ENCODE measurements at places on chromosomes 13 and 19.

- DNase-seq: no peak
These were observed 202.7 kb downstream of the SHISA2 start for GRCh38 chr13:25848812-25849745.

GRCh38 chr19:5713228-5713627 is 6.7 kb downstream of the LONP1 start:
- DNase-seq: no peak

DNA sequence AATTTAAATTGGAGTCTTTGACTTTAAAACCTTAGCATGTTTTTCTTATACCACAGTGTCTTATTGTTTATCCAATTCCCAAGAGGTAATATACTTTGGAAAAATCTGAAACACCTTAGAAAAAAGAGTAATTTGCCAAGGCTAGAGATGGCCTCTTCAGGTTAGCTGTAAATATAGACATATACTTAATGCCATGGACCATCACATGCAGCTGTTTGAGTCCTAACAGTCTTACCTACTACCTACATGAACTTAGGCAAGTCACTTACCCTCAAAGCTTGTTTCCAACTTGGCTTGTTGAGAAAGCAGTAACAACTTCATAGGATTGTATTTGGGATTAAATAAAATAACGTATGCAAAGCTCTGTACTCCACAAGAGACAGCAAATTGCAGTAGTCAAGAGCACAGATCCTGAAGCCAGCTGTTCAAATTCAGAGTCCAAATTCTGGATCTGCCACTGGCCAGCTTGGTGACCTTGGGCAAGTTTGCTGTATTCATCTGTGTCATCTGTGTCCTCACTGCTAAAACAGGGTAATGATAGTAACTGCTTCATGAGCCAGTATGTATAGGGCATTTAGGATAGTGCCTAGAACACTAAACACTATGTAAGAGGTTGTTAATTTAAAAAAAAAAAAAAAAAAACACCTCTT is 13.2 kb upstream of the SPART start:
- DNase-seq: no peak

DNA sequence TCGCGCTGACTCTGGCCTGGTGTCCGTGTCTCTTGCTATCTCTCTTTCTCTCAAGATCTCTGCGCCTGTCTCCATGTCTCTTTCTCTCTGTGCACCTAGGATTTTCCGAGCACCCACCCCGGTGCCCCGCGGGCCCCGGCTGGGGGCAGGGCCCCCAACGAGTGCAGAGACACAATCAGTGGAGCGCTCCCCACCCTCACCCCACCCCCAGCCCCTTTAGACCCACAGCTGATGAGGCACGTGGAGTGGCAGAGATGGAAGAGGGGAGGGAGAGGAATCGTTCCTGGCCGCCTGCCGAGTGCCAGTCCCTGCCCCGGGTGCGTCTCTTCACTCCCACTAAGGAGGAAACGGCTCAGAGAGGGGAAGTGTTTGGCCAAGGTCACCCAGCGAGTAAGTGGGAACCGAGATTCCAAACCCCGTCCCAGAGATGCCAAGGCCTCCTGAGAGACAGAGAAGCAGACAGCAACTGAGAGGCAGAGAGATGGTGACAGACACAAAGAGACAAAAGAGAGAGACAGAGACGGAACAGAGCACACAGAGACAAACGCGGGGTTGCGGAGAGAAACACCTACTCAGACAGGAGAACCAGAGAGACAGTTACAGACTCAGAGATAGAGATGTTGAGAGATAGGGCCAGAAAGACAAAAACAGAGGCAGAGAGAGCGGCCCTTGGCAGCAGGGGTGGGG is 626 bp upstream of the BCL3 start:
- DNase-seq: no peak

GRCh38 chr13:61695147-61695546 is 279.5 kb upstream of the PCDH20 start:
- no peak for DNase-seq

DNA sequence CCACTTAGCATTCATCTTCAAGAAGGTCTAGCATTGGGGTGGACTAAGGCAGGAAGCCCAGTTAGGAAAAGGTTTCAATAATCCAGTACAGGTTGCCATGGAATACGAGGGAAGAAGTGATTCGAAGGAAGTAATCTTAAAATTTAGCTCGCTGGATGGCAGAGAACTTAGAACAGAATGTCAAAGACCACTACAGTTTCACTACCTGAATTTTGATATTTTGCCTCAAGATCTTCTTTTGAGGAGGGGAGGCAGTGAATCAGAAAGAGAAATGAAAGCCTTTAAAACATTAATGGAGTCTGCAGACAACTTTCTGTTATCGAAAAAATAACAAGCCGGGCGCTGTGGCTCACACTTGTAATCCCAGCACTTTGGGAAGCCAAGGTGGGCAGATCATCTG is 7.0 kb upstream of the RAB8A start:
- DNase-seq: no peak

- DNase-seq: no peak
These were observed 42.0 kb downstream of the MRPL57 start for GRCh38 chr13:21218351-21219035.

DNA sequence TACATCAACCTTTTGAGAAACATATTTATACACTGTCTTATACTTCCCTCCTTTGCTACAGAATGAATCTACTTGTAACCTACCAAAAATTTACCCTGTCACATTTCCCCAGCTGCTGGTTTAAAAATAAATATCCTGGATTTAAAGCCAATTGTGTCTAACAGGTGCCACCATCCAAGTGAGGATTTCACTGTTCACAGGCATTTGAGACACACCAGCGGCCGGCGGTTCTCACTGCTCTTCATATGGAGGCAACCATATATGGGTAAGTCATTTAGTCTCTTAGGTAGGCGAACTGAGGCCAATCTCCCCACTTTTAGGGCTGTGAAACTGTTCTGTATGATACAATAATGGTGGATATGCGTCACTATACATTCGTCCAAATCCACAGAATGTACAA is 26.2 kb downstream of the SLC25A30 start:
- no peak for DNase-seq

Measured in stimulated activated CD4-positive, alpha-beta T cell treated with anti-CD3 and anti-CD28 coated beads, Interleukin-1b, Interleukin-23, amount 100 ng/mL, for 1 hour (primary cell).